Psoas muscle (tissue), 8 donors: ENCODE measurements at places on chromosomes 1 and 21.

GRCh38 chr1:221778535-221779142, 36.8 kb upstream of the DUSP10 start:
- DNase-seq = no peak

DNA sequence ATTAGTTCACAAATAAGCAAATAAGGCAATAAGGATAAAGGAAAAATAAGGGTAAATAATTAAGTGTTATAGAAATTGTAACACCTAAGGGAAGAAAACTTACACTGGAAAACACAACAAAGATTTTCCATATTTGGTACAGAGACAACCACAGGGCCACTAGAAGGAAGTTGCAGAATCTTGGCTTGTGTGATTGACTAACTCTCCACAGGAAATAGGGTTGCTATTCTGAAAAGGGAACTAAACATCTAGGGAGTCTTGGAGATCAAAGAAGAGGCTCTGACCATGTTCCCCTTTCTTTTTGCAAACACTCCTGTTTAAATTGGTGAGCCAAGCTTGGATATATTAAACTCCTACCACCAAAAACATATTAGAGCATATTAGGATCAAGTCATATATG, 59.1 kb downstream of the APCS start:
- no peak for DNase-seq

GRCh38 chr1:244447024-244447423, 4.7 kb downstream of the ADSS2 start:
- no peak for DNase-seq

DNA sequence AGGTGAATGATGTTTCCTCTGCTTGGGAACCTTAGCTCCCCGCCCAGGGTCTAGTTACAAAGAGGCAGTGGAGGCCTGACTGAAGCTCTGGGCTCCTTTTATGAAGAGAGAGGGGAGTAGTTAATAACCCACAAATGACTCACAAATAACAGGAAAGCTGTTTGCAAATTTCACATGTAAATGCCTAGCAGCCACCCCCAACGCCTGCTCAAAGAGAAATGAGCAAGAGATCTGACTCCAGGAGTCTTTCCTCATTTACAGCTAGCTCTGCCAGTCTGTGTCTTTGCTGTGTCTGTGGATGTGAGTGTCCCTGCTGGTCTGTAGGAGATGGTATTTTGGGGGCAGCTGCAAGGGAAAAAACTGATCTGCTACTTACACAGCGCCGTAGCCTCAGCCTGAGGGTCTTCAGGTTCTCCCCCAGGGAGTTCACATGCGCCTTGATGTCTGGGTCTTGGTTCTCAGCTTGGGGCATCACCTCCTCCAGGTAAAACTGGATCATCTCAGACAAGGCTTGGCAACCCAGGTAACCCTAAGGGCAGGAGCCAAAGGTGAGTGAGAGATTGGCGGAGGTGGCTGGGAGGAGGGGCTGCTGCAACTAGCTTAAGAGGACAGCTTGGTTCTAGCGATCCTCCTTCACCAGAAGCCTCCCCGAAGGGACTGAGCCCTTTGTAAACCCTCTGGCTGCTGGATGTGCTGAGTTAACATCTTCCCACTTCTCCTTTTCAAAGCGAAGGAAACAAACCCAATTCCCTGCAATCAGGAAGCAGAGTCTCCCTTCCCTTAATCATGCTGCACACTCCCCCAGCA, at the start of gene IL19:
TSS of gene IL19 (plus strand) at position 243 of the 807 bp plus-strand sequence. CDS start 65,890 bp downstream, outside the sequence.
- DNase-seq = no peak

DNA sequence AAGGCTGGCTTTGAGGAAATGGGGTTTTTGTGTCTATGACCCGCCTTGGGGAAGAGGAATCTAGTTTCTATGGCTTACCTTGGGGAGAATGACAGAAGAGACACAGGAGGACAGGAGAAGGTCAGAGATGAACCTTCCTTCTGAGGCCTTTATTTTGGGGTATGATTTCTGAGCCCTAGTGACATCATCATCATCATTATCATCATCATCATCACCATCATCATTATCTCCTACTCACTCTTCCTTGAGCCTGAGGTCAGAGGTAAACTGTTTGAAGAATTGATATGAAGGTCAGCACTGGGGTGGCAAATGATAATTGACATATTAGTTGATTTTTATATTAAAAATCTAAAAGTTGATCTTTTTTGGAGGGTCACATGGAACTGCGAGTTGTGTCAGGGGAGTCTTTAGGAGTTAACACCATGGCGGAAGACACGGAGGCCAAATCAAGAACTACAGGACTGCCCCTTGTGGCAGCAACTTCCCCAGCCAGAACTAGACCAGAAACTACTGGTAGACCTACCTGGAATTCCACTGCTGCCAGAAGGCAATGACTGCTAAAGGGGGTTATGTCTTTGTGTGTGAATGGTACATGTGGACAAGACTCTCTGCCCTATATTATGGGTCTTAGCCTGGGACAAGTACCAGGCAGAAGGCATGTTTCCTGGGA, 49.8 kb upstream of the WLS start:
- no peak for DNase-seq

DNA sequence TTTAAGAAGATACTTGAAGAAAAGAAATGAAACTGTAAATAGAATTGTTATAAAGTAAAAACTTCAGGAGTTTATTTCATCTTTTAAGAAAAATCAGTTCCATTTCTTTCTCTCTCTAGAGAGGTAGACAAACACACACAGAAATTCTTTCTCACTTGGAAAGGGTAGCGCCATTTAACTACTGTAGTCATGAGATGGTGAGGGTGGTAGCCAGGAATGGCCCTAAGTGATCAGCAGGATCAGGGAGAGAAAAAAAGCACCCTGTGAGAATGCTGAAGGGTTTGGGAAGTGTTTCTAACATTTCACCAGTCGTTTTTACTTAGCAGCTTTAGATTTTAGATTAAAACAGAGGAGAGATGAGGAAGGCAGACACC, 205.7 kb upstream of the RUNX1 start:
- DNase-seq = no peak

DNA sequence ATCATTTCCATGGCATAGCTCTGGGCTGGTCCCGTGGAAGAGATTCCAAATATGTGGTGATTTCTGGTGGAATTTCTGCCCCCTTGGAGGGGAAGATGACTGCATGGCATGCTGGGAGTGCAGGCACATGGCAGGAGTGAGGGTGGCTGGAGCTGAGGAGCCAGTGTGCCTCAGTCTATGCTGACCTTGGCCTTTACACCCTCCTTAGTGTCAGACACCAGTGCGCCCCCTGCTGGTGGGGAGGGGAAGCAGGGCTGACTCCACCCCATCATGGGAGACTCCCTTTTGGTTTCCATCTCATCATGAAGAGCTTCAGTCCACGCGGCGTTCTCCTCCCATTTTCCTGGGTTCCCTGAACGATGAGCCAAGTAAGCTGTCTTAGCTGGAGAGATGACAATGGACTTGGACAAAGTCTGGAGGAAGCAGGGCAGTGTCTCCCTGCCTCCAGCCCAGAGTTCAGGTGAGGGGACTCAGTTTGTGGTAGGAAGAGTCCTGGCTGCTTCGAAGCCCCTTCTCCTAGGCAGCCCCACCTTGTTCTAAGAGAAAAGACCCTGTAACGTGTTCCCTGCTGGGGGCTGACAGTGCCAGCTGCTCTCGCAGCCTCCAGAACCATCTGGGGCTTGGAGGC, 10.3 kb downstream of the ALX3 start:
- DNase-seq = peak; percentile 43

- DNase-seq = no peak
These were observed 4.3 kb downstream of the PTPN14 start for GRCh38 chr1:214546886-214547641.

GRCh38 chr1:161799792-161800191, 33.7 kb downstream of the ATF6 start:
- DNase-seq = no peak

GRCh38 chr1:15231714-15232201, 15.3 kb upstream of the FHAD1 start:
- DNase-seq = no peak

- no peak for DNase-seq
These were observed 56.4 kb downstream of the CHIA start for GRCh38 chr1:111347026-111347425.

DNA sequence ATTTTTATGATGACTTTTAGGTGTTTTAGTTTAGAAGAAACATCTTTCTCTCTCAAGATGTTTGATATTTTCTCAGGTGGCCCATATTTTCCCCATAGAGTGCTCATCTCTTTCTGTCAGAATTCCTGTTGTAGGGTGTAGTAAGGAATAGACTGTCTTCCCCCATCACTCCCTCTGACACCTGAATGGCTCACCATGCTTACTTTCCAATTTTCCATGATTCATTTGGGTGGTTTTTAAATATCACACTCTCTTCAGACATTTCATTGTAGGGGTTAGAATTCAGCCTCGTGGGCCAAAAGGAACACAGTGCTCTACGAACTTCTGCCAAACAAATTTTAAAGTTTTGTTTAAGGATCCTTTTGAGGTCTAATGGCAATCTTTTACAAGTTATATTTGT, 24.0 kb downstream of the GIPC2 start:
- no peak for DNase-seq

GRCh38 chr1:169731446-169731845, 2.4 kb downstream of the SELE start:
- DNase-seq = no peak

DNA sequence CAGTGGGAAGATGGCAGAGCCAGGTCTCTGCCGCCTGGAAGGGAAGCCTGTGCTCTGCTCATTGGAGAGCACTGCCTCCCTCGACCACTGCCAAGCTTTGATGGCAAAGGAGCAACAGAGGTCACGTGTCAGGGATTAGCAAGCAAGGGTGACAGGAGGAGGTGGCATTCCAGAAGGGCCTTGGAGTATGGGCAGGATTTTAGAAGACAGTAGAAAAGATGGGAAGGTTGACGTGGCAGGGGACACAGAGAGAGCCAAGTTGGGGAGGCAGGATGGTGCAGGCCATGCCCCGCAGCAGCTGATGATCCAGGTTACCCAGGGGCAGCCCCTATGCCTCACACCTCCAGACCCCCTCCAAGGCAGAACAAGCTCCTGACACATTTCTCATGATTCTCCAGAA, 21.9 kb upstream of the LBR start:
- DNase-seq = no peak

DNA sequence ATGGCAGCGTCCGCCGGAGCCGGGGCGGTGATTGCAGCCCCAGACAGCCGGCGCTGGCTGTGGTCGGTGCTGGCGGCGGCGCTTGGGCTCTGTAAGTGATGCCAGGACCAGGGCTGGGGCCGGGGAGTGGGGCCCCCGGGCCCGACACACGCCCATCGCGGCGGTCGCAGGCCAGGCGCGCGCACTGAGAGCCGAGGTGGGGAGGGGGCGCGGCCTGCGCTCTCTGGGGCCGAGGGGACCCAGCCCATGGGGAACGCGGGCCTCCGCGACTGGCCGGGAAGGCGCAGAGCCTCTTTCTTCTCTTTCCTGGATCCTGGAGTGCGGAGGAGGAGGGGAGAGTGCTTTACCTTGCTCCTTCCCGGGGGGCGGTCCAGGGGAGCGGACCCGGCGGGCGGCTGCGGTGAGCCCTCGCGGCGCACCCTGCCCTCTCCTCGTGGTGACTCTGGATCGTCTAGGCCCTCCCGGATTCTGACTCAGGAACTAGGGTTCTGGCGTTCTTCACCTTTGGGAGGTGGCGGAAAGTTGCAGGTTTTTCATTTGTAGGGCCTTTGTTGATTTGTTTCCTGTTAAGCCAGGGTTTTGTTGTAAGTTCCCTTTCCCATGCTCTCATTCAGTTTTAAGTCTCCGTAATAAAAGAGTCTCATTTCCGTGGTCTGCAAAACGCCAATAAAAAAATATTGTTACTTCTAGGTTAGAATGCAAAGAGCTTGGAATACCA, 529 bp downstream of the MPZL1 start:
- DNase-seq = peak; percentile 47

DNA sequence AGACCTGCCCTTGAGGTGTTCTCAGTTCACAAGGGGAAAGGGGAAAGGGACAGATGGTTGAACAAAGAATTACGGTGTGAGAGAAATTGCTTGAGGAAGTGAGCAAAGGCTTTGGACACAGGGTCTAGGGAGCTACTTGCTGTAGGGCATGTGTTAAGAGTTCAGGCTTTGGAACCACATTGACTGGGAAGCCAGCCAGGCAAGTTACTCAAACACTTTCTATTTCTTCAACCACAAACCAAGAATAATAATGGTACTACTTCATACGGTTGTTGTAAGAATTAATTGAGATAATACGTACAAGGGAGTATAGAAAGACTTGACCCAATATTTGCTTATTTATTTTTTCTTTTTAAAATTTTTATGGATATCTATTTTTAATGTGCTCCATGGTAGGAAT, 26.6 kb downstream of the AK4 start:
- DNase-seq = peak; percentile 69

GRCh38 chr1:200379940-200380588, 29.8 kb downstream of the ZNF281 start:
- DNase-seq = no peak

GRCh38 chr1:188247255-188247654, 1418.5 kb downstream of the PLA2G4A start:
- DNase-seq = no peak

DNA sequence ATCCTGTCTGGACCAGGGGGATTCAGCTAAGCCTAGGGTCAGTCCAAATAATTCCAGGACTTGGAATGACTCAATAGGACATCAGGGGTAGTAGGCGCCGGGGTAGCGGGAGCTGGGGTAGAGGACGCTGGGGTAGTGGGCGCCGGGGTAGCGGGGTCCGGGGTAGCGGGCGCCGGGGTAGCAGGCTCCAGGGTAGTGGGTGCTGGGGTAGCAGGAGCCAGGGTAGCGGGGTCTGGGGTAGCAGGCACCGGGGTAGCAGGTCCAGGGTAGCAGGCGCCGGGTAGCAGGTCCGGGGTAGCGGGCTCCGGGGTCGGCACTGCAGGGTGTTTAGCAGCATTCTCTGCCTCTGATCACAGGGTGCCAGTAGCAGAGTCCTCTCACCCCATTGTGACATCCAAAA, 248.9 kb downstream of the KCNJ6 start:
- DNase-seq = no peak

DNA sequence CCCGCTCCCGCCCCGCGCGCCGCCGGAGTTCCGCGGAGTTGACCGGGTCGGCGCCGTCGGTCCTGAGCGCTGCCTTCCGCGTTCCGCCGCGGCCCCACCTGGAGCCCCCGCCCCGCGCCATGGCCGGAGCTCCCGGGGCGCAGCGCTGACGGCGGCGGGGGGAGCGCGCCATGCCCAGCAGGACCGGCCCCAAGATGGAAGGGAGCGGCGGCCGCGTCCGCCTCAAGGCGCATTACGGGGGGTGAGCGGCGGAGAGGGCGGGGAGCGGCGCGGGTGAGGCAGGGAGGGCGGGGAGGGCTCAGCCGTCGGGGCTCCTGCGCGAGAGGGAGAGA, 216 bp downstream of the PRKCZ start:
- no peak for DNase-seq

- DNase-seq = no peak
These were observed 576.9 kb downstream of the MATN1 start for GRCh38 chr1:30146448-30146847.

- peak; percentile 88 for DNase-seq
These were observed 70.2 kb downstream of the SH3GLB1 start for GRCh38 chr1:86774305-86775295.
